ENCODE measurements at places on chromosomes 6 and 20.

DNA sequence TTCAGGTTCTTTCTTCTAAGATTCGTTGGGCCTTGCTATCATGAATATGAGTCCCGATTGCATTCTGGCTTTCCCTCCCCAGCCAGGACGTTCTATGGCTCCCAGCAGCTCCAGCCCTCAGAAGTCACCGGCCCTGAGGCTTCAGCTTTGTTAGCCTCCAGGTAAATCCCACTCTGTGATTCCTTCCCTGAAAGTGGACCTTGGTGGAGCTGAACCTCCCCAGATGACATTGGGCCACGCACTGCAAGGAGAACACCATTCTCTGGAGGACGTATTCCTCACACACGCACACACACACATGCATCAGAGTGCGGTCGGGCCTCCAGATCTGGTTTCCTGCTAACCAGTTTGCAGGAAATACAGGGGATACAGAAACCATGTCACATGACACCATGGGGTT is 487.3 kb upstream of the CDH4 start:
- DNase-seq: no peak

- no peak for DNase-seq
Measured at GRCh38 chr6:10419749-10420545, 5.1 kb upstream of the TFAP2A start.

DNA sequence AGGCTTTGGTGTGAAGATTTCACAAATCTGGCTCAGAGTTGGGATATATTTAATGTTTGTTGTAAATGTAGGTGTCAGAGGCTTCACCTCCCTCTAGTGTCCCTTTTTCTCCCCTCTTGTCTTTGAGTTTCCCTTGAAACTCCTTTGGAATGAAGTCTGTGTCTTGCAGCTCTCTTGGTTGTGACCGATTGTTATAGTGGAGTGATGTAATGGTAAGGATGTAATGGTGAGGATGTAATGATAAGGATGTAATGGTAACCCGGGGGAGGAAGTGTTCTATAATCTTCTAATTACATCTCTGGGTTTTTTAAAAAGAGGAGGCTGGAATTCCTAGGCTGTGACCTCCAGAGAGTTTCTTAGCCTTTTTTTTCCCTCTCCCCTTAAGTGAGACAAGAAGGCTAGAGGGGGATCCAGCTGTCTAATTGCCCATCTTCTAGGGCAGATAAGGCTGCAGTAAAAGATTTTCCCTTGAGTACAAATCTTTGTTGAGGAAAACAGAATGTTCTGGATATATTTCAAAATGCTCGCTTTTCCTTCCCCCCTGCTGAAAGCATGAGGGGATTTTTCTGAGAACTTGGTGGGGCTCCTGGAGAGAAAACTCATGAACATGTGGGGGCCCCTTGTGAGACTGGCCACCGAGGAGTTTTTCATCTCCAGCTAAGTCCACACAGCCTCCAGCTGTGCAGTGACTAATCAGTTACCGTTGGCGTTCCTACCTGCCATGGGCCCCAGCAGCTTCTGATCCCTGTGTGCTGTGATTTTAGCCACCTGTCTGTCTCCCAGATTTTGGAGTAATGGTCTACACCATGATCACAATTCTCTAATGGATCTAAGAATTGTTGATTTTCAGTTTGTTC is 156.7 kb upstream of the PMEPA1 start:
- DNase-seq: no peak

GRCh38 chr6:153183925-153184324 is 52.8 kb upstream of the RGS17 start:
- DNase-seq: no peak

- no peak for DNase-seq
Measured at GRCh38 chr6:108432792-108433191, 127.9 kb upstream of the FOXO3 start.

- no peak for DNase-seq
Measured at GRCh38 chr20:46388201-46388836, 18.1 kb downstream of the ELMO2 start.

DNA sequence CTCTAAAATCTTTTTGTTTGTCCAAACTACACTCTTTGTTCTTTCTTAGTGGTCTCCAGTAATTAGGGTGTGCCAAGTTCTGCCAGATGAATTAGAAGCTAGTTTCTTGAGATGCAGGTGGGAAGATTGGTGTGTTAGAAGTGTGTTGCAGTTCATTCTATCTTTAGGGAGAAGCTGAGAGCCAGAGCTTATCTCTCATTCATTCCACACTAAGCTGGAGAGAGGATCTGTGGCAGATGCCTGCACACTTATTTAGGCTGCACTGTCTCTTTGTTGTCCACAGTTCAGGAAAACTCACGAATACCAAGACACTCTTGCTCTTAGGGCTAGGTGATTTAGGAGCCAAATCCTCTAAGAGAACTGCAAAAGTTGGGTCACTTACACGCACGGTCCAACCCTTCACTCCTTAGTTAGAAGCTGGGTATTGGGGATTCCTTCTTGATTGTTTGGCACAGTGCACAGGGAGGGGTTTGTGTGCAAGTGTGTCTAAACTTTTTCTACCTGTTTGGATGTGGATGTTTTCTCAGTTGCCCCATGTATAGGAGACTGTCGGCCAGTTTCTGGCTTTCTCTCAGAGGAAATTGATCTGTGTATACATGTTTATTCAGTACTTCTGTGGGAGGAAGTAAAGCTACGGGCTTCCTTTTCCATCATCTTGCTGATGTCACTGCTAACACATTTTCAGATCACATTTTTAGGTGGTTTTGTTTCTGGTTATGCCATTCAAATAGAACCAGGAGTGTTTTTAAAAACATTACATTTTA is 49.5 kb downstream of the SMAP1 start:
- no peak for DNase-seq

GRCh38 chr20:24798930-24799705 is 150.0 kb upstream of the CST7 start:
- no peak for DNase-seq

- DNase-seq: no peak
Measured at GRCh38 chr20:728256-728944, 39.9 kb downstream of the SLC52A3 start.

DNA sequence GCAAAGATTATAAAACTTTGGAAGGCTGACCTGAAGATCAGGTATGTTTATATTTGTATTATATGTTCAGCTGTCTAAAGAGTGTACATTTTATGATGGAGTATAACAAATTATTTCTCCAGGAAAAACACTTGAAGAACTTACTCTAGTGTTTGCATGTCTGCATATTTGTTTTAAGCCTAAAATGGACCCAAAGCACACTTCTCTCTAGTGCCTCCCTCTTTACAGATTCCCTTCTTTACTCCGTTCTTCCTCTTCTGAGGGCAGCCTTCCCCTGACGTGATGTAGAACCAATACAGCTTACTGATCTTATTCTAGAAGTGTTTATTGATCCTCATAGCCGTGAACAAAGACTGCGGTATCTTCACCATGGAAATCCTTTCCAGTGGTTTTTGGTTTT is 13.9 kb downstream of the SUMO4 start:
- DNase-seq: no peak

- no peak for DNase-seq
Measured at GRCh38 chr20:17622086-17622850, 52.4 kb downstream of the DSTN start.

- peak; percentile 78 for DNase-seq
Measured at GRCh38 chr6:24721461-24722215, 2.7 kb upstream of the C6orf62 start.

DNA sequence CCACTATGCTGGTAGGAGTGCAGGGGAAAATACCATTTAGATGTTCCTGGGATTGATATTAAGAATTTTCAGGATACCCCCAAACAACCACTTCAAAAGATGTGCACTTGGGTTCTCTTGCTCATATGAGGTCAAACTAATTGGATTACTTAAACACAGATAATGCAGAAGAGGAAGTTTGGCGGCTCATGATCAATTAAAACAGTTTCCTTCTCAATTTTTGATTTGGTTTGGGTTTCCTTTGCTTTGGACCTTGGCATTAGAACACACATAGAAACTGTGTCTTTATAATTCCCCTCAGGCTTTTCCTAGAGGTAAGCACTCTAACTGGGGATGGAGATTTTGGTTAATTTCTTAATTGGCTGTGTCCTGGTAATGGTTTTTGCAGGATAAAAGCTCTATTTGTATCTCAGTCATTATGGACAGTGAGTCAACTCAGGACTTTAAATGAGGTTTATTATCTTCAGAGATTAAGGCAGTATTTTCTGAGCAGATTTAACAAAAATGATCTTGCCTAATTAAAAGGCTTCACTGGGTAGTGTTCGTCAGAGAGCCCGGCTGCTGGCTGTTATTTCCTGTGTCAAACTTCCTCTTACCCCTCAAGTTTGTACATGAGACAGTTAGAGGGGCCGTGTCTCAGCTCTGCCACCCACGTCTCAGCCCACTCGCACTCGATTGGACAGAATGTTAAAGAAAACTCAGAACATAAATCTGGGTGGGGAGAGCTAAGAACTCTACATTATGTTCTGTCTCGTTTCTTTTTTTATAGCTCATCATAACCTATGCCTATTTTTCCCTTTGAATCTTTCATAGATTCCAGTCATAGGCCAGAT is 50.3 kb upstream of the PREP start:
- DNase-seq: no peak

- no peak for DNase-seq
Measured at GRCh38 chr20:19760371-19760721, 2.3 kb downstream of the RIN2 start.

DNA sequence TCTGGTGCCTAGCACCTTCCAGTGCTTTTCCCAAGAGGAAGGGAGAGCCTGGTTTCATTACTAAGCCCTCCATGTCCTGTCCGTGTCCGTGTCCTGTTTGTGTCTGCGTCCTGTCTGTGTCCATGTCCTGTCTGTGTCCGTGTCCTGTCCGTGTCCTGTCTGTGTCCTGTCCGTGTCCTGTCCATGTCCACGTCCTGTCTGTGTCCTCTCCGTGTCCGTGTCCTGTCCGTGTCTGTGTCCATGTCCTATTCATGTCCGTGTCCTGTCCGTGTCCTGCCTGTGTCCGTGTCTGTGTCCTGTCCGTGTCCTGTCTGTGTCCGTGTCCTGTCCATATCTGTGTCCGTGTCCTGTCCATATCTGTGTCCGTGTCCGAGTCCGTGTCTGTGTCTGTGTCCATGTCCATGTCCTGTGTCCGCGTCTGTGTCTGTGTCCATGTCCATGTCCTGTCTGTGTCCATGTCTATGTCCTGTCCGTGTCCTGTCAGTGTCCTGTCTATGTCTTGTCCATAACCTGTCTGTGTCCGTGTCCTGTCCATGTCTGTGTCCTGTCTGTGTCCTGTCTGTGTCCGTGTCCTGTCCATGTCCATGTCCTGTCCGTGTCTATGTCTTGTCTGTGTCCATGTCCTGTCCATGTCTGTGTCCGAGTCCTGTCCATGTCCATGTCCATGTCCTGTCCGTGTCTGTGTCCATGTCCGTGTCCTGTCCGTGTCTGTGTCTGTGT is 54.4 kb upstream of the BHLHE23 start:
- DNase-seq: no peak

DNA sequence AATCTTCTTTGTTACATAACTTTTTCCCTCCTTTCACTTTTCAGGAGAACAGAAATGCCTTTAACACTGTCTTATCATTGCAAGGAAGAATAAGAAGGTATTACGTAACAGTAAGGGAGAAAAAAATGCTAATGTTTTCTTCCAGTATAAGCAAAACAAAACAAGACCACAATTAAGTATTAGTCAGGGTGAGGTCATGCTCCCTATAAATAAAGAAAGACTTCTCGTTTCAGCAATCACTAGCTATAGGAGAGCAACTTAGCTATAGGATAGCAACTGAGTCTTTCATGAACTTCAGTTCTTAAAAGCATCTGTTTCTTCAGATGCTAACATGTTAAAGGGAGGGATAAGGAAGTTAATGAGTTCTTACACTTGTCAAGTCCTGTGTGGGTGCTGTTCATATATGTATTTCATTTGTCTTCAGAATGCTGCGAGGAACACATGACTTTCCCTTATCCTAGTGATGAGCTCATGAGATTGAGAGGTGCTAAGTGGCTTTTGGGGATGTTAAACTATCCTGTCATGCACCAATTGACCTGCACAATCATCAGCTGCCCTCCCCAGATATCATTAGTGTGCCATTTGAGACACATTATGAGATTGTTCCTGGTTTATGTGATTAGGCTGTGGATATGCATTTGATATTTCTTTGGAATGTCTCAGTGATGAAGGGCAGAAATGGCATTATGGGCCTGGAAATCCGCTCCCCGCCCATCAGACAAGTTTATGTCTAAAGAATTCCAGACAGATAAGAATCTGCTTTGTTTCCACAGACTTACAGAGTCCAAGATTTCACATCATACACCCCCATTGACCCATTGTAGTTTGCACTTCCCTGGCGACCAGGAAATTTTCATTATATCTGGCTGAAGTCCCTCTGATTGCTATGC is 37.5 kb downstream of the LAMA4 start:
- no peak for DNase-seq

- peak; percentile 43 for DNase-seq
Measured at GRCh38 chr20:41340327-41341055, at the start of gene LPIN3. LPIN3 (plus strand) TSS chr20:41340821; CDS start chr20:41345804, 4,983 bp downstream.

DNA sequence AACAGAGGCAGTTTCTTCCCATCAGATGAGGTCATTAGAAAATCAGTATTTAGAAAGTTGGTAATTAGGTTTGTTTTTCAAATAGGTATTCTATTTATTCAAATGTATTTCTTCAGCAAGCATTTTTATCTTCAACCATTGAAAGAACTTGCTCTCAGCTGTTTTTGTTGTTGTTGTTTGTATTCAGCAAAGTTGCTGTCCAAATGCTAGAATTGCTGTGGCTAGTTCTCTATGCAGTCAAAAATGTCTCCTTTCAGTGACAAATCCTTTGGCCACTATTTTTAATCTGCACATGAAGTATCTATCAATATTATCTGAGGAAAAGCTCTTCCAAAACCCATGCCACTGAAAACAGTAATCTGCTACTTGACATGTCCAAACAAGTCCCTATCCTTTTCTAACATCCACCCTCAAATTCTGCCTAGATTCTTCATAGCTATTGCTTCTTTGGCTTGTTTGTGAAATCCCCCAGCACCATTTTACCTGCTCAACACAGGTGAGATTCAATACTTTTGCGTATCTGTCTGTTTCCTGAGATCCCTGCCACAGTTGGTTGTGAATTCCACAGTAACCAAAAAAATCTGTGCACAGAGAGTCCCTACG is 1005.4 kb downstream of the GRIK2 start:
- DNase-seq: no peak

DNA sequence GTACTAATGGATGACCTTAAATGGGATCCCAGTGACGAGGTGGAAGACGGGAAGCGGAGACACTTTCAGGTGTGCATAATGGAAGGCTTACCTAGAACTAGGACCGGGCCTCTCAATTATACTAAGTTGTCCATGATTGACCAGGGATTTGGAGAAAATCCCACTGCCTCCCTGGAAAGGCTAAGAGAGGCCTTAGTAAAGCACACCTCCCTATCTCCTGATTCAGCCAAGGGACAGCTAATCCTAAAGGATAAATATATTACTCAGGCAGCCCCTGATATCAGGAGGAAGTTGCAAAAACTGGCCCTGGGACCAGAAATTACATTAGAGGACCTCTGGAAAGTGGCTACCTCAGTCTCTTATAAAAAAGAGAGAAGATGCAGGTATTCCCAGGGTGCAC is 93.2 kb downstream of the JARID2 start:
- no peak for DNase-seq

DNA sequence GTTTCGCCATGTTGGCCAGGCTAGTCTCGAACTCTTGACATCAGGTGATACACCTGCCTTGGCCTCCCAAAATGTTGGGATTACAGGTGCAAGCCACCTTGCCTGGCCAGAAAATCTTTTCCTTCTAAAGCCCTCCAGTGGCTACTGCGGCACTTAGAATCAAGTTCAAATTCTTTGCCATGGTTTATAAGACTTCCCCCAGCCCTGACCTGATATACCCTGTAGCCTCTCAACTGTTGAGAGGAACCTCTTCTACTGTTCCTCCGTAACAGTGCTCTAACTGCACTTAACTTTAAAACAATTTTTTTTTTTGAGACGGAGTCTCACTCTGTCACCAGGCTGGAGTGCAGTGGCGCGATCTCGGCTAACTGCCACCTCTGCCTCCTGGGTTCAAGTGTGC is 235.6 kb downstream of the BCAS1 start:
- no peak for DNase-seq

- DNase-seq: no peak
Measured at GRCh38 chr20:47117371-47117770, 222.7 kb downstream of the EYA2 start.
